ENCODE measurements at places on chromosomes 1 and 21. TPM values are rescaled to one million over a fixed set of nuclear protein-coding genes. Genes with fewer than 3 reads are reported as not detected.

The CDA gene
- polyA plus RNA-seq = 61.6 TPM

The CYP4A11 gene
- not detected for polyA plus RNA-seq

The TEDDM1 gene
- polyA plus RNA-seq = not detected

The LYPLA2 gene
- polyA plus RNA-seq = 121 TPM

The DISP3 gene
- not detected for polyA plus RNA-seq

The NBPF9 gene
- 3.0 TPM for polyA plus RNA-seq

The OR2T5 gene
- polyA plus RNA-seq = not detected

The RCSD1 gene
- 52.9 TPM for polyA plus RNA-seq

The XPR1 gene
- polyA plus RNA-seq = 2.3 TPM

The NR5A2 gene
- polyA plus RNA-seq = 10.0 TPM

The OR2T2 gene
- polyA plus RNA-seq = not detected

The DMRTA2 gene
- not detected for polyA plus RNA-seq

The HSF2BP gene
- polyA plus RNA-seq = 0.46 TPM

The TSNAX gene
- polyA plus RNA-seq = 29.6 TPM

The KRTAP12-2 gene
- not detected for polyA plus RNA-seq

The ZNF326 gene
- 15.6 TPM for polyA plus RNA-seq

The FCRL6 gene
- polyA plus RNA-seq = 0.38 TPM

The ATF6 gene
- 2.3 TPM for polyA plus RNA-seq

The SPATA1 gene
- not detected for polyA plus RNA-seq

The TRIM46 gene
- 0.92 TPM for polyA plus RNA-seq

The CAPN2 gene
- polyA plus RNA-seq = 266 TPM

The TAS1R3 gene
- polyA plus RNA-seq = 0.60 TPM

The CCDC27 gene
- not detected for polyA plus RNA-seq

The MYOC gene
- polyA plus RNA-seq = 0.50 TPM

The NDUFV3 gene
- 22.6 TPM for polyA plus RNA-seq

The HOOK1 gene
- 20.4 TPM for polyA plus RNA-seq

The COL9A2 gene
- polyA plus RNA-seq = 2.4 TPM

The ESRRG gene
- 0.23 TPM for polyA plus RNA-seq

The KIRREL1 gene
- 0.92 TPM for polyA plus RNA-seq

The ATP6V1G3 gene
- polyA plus RNA-seq = not detected

The DNAI4 gene
- polyA plus RNA-seq = 3.0 TPM

The GJB4 gene
- polyA plus RNA-seq = 0.39 TPM

The AMIGO1 gene
- polyA plus RNA-seq = 0.69 TPM

The C1orf141 gene
- not detected for polyA plus RNA-seq

The IL10RB gene
- polyA plus RNA-seq = 66.8 TPM

The AK4 gene
- 10.8 TPM for polyA plus RNA-seq

The VANGL2 gene
- polyA plus RNA-seq = 2.6 TPM

The HEYL gene
- 0.92 TPM for polyA plus RNA-seq

The TXNIP gene
- 326 TPM for polyA plus RNA-seq
